ENCODE measurements at places on chromosomes 4 and X.

DNA sequence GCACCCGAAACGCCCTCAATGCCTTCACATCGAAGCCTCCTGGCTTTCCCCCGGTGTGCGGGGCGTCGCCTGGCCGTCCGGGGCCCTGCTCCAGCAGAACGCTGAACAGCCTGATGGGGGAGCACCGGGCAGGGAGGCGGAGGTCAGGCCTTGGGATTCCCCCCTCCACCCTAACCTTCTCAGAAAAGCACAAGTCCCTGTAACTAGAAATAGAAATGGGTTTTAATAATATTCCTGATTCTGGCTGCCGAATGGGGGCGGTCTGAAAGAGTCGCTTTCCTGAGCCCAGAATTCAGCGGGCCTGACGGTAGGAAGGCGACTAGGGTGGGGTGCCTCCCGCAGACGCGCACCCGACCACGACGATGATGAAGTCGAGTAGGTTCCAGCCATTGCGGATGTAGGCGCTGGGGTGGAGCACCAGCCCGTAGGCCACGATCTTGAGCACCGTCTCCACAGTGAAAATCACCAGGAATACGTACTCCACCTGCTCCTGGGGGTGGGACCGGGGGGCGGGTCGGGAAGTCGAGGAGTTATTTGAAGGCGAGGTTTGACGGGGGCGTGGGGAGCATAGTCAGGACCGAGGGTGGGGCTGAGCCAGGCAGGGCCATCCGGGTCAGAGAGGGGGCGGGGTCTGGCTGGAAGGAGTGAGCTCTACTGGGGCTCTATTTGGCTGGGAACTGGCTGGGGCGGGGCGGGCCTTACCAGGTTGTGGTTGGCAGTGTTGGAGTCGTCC is 2.5 kb downstream of the CACNA1F start:
- peak; percentile 11 for DNase-seq

- no peak for DNase-seq
Observed at GRCh38 chr4:162804351-162804924, 362.3 kb downstream of the NAF1 start.

DNA sequence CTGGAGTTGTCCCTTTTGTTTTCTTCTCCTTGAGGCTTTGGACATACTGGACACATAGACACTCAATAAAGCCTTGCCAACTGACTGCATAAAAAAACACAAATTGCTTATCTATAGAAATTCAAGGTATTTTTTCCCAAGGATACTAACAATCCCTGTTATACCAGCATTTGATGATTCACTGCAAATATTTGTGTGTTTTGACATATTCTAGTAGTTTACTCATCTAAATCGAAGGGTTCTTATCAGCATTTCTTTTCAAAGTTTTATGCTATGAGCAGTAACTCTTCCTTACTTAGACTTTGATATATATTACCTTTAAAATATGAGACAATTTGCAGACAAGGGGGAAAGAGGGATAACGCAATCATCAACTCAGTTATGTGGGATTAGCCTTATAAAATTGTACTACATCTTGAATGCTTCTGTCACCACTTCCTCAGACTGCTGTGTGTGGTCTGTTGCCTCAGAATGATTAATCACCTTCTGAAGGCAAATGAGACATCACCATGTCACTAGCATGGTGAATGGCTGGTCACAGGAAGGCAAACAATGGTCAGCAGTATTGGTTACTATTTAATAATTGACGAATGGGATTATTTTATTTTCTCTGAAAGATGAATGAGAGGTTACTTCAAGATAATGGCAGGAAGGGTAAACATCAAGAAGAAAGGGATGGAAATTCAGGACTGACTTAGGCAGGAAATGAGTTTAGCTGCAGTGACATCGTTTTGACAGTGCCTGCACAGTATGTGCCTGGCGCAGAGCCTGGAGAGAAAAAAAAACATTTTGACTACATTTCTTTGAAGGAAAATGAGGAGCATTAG is 544.3 kb upstream of the CNKSR2 start:
- no peak for DNase-seq

DNA sequence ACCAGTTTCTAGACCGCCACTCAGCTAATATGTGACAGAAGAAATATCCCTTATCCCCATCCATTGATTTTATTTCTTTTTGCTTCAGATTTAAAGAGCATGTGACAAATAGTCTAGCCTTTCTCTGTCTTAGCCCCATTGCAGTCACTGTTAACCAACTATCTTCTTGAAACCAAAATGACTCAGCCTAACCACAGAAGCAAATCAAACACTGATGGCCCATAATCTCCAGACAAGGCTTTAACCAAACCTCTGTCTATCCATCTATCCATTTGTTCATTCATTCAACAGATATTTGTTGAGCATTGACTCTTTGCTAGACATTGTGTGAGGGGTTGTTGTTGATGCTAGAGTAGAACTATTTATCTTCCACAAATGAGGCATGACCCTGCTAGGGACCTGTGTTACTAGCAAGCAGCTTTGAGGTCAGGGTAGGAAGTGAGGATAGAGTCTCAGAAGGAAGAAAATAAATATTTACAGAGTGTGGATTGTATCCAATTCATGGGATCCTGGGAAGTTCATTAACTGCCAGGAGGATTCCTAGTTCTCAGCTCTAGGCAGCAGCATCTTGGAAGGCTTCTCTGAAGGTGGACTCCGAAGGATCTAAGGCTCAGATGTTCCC is 22.5 kb downstream of the HNRNPH2 start:
- no peak for DNase-seq

- no peak for DNase-seq
Observed at GRCh38 chr4:60463857-60464502, 736.1 kb upstream of the ADGRL3 start.

DNA sequence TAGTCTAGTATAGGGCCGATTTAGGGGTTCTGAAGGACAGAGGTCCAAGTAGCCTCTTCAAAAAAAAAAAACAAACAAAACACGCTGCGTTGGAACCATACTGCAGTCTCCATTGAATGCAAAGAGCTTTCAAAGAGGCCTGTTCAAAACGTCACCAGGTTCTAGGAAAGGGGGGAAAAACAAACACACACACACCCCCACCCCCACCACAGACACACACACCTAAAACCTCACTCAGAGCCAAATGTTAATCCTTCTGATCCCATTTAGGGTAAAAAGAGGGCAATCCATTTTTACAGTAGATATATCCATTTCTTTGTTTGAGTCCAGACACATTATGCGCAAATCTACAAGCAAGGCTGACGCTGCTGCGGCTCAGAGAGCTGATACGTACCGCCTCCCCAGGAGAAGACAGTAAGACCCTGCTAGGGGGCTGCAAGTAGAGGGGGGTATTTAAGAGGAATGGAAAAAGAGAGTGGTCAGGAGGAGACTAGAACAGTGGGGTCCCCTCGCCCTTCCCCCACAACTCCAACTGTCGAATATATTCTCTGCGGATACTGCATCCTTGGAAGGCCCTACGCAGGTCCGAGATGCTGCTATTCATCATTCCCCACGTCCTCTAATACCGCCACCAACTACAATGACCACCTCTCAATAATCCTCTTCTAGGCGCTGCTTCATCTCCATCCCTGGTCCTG is 1.3 kb downstream of the NKRF start:
- no peak for DNase-seq

GRCh38 chr4:153514001-153514526 is 47.9 kb downstream of the TMEM131L start:
- no peak for DNase-seq

DNA sequence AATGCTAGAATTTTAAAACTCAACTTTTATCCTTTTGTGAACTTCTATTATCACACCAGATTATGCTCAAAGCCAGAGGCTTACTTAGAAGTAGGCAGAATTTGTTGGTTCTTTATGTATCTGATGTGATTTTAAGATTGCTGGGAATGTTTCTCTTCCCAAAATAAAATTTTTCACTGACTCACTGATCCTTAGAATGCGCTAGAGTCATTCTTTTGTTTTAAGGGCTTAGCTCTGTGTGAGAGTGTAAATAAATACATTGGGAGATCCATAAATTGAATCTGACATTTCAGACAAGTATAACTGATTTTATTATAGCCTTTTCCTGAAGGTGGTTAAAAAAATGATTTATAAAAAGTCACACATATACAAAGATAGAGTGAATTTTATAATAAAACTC is 101.3 kb downstream of the LARP1B start:
- no peak for DNase-seq

GRCh38 chr4:59700651-59701050 is 1499.5 kb upstream of the ADGRL3 start:
- no peak for DNase-seq

GRCh38 chrX:43106009-43106408 is 328.0 kb upstream of the PPP1R2C start:
- DNase-seq: no peak

DNA sequence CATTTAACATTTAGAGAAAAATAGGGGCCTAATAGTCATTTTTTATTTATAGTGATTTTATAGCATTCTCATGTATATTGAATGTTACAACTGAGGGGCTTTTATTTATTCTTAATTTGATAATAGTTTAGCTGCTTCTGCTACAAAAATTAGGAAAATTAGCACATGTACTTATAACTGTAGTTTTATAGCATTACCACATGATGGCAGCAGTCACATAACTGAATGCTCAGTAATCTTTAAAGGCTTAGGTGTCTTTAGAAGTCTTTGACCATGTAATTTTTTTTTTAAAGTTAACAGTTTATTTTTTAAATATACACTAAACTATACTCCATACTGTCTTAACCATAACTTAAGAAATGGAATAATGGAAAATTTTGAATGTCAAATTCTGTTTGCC is 136.6 kb downstream of the STAG2 start:
- no peak for DNase-seq

DNA sequence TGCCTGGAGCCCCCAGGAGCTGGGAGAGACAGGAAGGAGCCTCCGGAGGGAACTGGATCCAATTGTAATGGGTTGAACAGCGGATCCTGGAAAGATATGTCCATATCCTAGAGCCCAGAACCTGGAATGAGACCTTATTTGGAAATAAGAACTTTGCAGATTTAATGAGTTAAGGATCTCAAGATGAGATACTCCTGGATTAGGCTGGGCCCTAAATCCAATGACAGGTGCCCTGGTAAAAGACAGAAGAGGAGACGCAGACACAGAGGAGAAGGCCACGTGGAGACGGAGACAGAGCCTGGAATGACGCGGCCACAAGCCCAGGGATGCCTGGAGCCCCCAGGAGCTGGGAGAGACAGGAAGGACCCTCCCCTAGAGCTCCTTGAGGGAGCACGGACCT is 34.1 kb downstream of the P2RY8 start:
- DNase-seq: no peak

- DNase-seq: no peak
Observed at GRCh38 chr4:24704149-24704548, 91.2 kb upstream of the SOD3 start.

DNA sequence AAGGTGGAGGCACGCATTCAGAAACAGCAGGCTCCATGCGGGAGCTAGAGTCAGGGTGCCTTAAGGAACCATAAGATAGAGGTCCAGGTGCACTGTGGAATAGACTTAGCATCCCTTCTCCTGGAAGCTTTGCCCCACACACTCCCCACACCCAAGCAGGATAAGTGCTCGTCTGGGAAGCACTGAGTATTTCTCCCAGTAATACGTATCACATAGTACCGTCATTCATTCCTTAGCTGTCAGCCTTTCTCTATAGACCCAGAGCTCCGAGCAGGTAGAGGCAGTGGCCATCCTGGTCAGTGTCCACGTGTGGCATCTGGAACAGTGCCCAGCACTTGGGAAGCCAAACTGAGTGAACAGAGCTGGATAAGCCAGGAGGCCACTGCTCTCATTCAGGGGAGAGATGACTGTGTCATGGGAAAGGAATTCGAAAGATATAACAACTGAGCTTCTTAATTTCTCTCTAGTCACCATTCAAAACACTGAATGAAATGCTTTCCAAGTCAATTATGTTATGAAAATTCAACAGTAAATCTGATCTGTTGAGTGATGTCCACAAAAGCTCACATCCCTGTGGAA is 9.9 kb downstream of the APBB2 start:
- DNase-seq: no peak

GRCh38 chr4:26015133-26015651 is 101.2 kb downstream of the SMIM20 start:
- DNase-seq: no peak

DNA sequence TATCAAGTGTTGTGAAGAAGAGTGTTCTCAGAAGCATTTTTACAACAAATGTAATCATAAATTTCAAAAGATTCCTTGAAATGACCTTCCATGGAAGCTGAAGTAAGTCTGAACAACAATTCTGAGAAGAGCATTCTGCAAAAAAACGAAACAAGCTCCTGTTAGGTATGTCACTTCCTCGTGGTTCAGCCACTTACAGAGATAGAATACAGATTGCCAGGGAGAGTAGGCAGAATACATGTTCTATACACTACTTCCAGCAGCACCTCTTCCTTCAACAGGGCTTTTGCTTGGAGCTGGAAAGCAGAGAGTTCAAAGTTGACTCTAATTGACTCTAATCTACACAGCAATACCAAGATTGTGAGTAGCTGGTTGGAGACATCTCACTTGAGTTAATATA is 274.5 kb downstream of the ADGRA3 start:
- DNase-seq: no peak

DNA sequence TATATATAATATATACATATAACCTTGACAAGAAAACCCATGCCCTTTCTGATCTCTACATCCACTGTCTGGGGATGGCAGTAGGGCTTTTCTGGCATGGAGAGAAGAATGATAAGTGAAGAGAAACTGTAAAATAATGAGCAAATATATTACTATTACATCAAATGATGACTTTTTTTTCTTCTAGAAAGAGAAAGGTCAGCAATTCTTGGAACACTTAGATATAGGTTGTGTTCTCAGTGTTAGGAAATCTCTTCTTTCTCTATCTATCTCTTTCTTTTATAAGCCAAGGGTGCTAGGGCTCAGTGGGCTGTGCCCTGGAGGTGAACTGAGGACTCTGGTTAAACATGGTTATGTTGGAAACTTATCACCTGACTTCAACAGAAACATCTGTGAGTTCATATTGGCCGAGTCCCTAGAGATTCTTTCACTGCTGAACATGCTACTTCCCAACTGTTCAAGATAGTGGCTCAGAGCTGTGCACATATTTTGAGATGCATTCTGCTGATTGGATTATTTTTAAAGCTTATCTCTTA is 265.1 kb downstream of the GBA3 start:
- DNase-seq: no peak

DNA sequence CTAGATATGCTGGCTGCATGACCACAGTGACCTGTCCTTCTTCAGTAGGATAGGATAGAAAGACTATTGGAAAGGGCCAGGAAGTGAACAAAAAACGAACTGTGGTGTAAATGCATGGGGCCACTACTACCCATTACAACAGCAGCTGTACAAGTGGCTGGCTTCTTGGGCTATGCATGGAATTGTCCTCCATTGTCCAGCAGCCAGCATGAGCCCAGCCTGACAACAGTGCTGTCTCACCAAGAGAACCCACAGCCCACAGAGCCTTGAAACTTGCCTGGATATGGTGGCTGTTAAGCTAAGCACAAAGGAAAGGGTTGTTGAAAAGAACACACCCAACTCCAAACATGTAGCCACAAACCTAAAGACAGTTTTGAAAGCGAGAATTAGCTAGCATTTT is 330.2 kb upstream of the F9 start:
- DNase-seq: no peak

- no peak for DNase-seq
Observed at GRCh38 chrX:50188859-50189600, 11.8 kb downstream of the AKAP4 start.

GRCh38 chr4:98260047-98260578 is 1.1 kb upstream of the RAP1GDS1 start:
- peak; percentile 13 for DNase-seq

GRCh38 chr4:57734104-57734670 is 624.0 kb upstream of the IGFBP7 start:
- DNase-seq: no peak
